IMR-90 (cell line): ENCODE measurements at places on chromosomes 4 and X. TPM values are rescaled to one million over a fixed set of nuclear protein-coding genes. Genes with fewer than 3 reads are reported as not detected.

DRP2 gene
- total RNA-seq: 6.9 and 7.0 TPM in 2 replicates

PPID gene
- total RNA-seq: 11.8 and 22.8 TPM in 2 replicates

PDE5A gene
- 567 and 770 TPM in 2 replicates for total RNA-seq

C4orf36 gene
- 0.18 and 0.28 TPM in 2 replicates for total RNA-seq

AWAT2 gene
- under 0.01 TPM in 1 of 2 replicates, not detected in the other for total RNA-seq

DAPP1 gene
- not detected in 2 replicates for total RNA-seq

SPANXD gene
- not detected in 2 replicates for total RNA-seq

SPATA4 gene
- total RNA-seq: under 0.01 and 0.28 TPM in 2 replicates

SLC6A14 gene
- total RNA-seq: not detected in 2 replicates

CLCN5 gene
- total RNA-seq: 5.8 and 5.9 TPM in 2 replicates

GUF1 gene
- total RNA-seq: 10.6 and 21.7 TPM in 2 replicates

XKRX gene
- 0.83 and 0.90 TPM in 2 replicates for total RNA-seq

GAGE12H gene
- total RNA-seq: not detected in 2 replicates

PABPC1L2B gene
- not detected in 2 replicates for total RNA-seq

STK32B gene
- 5.8 and 6.3 TPM in 2 replicates for total RNA-seq

NIPAL1 gene
- total RNA-seq: 1.1 TPM in 2 replicates

DACH2 gene
- total RNA-seq: 3.8 and 4.4 TPM in 2 replicates

NAP1L2 gene
- total RNA-seq: under 0.01 TPM in 1 of 2 replicates, not detected in the other
